ENCODE measurements at places on chromosomes 4 and X.

GRCh38 chrX:48940404-48940955, 16.9 kb downstream of the OTUD5 start:
- no peak for DNase-seq

- no peak for DNase-seq
Measured at GRCh38 chr4:9781343-9782135, at the start of gene DRD5. Gene DRD5, plus strand, starts transcription at chr4:9781634. Its CDS starts 396 bp downstream, at chr4:9782030.

DNA sequence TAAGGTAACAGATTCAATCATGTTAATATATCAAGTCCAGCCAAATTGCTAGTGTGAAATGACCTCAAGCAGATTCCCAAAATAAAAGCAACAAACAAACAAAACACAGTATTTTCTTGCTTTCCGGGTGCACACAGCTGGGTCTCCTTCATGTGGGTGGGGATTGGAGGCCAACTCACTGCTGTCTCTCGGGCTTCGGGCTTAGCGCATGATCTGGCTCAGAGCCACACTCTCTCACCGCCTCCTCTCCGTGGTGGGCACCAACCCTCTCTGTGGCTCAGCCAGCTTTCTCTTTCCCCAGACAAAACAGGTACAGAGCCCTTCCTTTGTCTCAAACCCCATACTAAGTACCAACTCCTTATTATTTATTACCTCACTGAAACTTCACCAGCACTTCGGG, 2.9 kb upstream of the REELD1 start:
- DNase-seq: no peak

DNA sequence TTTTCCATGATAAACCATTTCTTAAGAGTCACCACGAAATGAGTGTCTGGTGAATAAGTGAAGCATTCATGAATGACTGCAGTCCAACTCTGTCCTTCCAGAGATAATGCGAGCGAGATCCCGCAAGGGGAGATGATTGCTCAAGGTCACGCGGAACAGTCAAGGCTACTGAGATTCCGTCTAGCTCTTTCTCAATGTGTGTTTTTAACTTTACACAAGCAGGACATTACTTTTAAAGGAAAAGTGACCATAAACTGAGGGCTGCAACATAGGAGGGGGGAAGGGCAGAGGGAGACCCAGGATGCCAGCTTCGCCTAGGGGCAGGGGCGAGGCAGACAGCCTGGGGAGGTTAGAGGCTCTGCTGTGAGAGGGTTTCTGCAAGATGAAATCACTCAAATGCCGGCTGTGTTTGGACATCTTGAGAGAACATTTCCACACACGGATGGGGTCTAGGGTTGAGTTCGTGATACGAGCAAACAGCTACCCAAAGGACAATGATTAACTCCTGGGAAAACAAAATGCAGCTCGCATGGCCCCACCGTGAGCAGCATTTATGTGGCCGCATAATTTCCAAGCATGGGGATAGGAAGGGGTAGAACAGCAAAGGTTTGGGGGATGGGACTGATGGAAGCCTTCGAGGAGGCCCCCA, 23.8 kb upstream of the CCNQ start:
- DNase-seq: no peak

DNA sequence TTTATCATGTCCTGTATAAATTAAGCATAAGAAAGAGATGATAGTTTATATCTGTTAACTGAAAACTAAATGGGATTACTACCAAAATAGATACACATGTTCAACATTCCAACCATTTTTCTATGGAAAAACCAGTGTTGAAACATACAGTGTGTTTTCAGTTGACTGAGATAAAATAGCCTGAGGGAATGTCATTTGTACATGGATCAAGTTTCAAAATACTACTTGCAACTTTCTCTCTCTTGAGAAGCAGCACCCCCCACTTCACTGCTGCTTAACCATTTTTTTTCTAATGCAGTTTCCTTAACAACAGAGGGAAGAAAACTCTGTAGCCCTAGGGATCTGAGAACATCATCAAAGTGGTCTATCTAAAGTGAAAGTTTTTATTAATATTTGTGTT, 70.8 kb downstream of the NPNT start:
- DNase-seq: no peak

DNA sequence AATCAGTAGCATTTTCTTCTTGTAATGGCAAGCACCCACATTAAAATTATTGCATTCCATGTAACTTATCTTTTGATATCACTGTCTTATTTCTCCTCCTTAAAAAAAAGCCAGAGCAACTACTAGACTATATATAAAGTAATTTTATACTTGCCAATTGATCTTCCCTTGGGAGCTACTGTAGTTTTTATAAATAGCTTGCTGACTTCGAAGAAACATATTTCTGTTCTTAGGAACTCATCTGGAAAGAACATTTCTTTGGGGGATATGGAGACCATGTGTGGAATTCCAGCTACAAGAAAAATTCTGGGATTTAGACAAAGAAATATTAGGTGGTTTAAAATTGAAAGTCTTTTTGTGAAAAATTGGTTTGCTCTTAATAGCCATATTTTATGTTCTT, 94.9 kb downstream of the BMPR1B start:
- no peak for DNase-seq

DNA sequence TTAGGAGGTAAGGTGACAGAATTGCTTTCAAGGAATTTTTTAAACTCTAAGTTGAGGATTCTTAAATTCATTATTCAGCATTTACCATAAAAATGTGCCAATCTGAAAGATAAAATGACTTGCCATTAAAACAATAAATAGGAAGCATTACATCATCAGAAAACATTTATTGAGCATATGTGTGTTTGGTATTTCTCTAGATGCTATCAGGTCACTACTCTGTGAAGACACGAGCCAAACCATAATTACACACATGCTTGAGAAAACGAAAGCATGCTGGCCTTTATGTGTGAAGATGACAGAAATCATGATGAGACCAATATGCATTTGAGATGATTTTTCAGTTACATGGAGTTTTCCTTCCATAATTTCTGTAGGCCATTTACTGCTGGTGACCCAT, 12.3 kb upstream of the IL21 start:
- no peak for DNase-seq

DNA sequence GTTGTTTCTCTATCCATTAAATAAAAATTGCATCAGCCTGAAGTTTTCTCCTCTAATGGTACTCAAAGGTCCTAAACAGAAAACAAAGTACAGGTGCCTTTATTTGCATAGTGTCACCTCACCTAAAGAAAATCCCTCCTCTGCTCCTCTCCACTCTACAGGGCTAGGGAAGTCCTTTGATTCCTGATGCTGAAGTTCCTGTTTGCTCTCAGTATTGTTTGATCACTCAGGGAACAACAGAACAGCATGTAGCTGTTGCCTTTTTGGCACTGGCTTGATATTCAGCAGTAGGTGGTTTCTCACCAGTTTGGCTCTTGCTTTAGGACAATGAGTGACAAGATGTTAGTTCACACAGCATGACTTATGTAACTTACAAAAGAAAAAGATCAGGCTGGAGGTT, 156.2 kb upstream of the SLC7A11 start:
- DNase-seq: no peak

DNA sequence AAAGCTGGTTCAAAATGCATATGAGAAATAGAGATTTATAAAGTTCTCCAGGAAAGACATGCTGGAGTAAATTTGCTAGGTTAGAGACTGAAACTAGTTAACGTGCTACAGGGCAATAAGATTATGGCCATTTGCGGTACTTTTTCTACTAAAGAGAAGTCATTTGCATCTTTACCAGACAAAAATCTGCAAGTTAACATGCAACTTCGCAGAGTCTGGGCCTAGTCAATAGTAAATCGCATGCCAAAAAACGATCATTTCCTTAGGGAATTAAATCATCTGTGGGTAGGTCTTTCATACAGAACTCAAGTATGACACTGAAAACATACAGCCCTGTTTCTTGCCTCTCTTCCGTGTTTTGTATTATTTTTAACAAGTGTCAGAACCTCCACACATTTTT, 32.8 kb upstream of the REST start:
- DNase-seq: no peak
